ENCODE measurements at places on chromosomes 3 and 15.

DNA sequence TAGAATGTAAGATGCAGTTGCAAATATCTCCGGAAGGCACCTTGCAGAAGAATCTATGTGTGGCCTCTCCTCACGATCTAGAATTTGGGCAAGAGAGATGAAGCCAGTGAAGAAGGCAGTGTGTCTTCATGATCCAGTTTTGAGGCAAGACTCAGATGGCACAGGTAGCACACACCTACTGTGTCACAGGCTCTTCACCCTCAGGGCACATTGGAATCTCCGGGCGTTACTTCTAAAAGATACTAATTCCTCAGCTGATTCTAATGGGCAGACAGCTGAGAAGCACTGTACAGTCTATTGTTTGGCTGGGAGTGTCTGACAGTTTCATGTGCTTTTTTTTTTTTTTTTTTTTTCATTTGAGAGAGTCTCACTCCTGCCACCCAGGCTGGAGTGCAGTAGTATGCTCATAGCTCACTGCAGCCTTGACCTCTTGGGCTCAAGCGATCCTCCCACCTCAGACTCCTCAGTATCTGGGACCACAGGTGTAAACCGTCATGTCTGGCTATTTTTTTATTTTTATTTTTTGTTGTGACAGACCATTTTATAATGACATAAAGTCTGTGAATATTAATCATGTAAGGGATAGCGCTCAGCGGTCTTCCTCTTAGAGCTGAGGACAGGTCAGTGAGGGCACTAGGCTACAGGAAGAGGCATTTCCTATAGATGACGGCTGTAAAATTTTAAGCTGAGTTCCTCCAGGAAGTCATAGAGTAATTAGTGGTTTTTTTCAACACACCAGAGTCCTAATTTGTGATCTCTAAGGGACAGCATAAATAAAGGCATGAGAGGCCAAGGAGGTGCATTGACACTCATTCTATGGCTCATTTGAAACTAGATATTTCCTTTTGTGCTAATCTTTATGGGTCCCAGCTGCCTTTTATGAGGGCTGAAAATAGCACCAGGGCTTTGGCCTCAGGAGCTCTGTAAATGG lies 4.0 kb downstream of the C3orf52 start:
- no peak for DNase-seq

GRCh38 chr15:52143873-52144272 lies 31.3 kb upstream of the BCL2L10 start:
- peak; percentile 98 for DNase-seq

- DNase-seq: no peak
Measured at GRCh38 chr3:58622436-58622835, 44.1 kb downstream of the FAM3D start.

- DNase-seq: peak; percentile 55
Measured at GRCh38 chr3:195003006-195003892, 267.7 kb downstream of the XXYLT1 start.

DNA sequence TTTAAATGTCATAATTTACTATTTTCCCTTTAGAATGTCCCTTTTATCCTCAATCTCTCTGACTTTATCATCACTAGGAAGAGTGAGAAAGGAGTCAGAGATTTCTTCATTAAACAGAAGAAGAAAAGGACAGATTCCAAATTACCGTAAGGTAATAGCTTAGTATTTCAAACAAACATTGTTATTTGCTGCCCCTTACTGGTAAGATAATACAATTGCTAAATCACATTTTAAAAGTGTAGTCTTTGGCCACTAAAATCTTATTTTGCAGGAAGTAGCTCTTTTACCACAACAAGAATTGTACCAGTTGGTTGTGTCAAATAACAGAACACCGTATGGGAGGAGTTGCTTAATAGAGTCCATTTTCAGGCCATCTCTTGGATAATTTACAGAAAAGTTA lies 53.7 kb downstream of the CGGBP1 start:
- DNase-seq: peak; percentile 34

DNA sequence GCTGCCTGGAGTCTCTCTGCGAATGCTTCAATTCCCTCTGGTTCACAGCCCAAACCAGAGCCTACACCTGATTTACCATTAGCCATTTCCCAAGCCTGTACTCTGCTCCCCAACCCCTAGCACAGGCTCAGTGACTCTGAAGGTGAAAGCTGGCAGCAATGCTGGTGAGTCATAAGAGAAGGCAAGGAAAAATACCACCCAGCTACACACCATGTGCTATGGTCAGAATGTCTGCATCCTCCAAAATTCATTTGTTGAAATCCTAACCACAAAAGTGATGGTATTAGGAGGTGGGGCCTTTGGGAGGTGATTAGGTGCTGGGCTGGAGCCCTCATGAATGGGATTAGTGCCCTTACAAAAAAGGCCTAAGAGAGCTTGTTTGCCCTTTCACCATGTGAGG lies 117.1 kb upstream of the TJP1 start:
- peak; percentile 37 for DNase-seq

DNA sequence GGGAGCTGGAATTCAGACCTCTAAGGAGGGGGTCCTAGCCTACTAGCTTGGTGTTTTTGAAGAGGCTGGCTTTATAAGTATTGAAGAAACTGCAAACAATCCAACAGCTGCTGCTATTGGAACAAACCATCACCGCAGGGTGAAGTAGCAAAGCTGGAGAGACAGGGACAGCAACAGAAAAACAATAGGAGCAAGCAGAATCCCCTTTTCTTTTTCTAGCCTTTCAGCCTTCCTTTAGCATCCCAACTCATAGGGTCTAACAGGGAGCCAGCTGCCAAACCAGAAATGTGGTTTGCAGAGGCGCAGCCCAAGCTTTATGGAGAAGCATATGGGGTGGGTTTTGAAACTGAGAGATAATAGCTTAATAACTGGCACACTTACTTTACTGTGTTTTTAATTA lies 106.2 kb upstream of the CHMP2B start:
- DNase-seq: no peak

GRCh38 chr3:107128946-107129345 lies 248.3 kb upstream of the CCDC54 start:
- DNase-seq: no peak

DNA sequence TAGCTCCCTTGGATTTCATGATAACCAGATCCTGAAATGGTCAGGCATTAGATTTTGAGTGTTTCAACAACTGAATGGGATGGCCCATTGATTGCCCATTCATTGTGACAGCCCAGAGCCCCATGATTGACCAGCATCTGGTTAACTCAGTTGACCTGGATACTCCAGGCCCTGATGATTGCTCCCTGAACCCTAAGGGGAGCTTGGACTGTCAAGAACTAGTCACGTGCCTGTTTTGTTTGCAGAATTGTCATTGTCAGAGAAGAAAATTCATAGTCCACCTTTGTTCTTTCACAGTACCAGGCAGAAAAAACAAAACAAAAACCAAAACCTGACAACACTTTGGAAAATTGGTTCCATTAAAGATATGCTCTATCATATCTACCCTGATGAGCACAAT lies 241.3 kb upstream of the ONECUT1 start:
- DNase-seq: no peak

DNA sequence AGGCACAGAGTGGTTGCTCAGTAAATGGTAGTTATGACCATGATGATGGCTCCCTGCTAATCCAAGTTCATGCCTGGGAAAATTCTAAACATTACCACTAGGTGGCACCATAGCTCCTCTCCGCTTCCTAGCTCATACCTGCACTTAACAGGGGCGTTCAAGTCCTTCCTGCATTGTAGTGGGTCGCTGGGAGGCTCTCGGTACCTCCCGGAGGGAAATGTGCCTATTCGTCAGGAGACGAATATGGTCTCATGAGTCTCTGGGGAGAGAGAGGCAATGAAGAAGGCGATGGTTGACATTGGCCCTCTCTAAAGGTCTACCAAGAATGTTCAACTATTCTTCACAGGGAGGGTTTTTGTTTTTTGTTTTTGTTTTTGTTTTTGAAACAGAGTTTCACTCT lies 10.9 kb downstream of the MESP1 start:
- DNase-seq: peak; percentile 69

- peak; percentile 88 for DNase-seq
Measured at GRCh38 chr3:24365168-24365567, 129.5 kb downstream of the THRB start.

- DNase-seq: no peak
Measured at GRCh38 chr3:105157766-105158085, 209.0 kb upstream of the ALCAM start.

- peak; percentile 8 for DNase-seq
Measured at GRCh38 chr3:47193871-47194859, 30.3 kb upstream of the SETD2 start.

DNA sequence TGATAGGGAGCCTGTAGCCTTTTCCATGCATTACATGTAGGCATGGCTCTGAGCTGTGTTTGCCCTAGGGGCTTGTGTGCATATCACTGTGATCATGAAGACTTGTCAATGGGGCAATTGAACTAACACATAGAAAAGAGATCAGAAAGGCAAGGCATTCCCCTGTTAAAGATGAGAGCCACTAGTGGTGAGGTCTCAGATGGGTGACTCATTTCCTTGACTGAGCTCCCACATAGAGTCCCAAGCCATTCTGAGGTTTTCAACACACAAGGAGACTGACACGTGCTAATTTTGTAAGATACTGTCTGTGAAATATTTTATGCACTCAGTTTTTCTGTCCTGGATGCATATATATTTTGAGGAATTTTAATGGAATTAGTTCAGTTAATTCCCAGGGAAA lies 53.8 kb downstream of the SAMMSON start:
- DNase-seq: peak; percentile 60

GRCh38 chr3:29531644-29532043 lies 250.8 kb downstream of the RBMS3 start:
- no peak for DNase-seq

DNA sequence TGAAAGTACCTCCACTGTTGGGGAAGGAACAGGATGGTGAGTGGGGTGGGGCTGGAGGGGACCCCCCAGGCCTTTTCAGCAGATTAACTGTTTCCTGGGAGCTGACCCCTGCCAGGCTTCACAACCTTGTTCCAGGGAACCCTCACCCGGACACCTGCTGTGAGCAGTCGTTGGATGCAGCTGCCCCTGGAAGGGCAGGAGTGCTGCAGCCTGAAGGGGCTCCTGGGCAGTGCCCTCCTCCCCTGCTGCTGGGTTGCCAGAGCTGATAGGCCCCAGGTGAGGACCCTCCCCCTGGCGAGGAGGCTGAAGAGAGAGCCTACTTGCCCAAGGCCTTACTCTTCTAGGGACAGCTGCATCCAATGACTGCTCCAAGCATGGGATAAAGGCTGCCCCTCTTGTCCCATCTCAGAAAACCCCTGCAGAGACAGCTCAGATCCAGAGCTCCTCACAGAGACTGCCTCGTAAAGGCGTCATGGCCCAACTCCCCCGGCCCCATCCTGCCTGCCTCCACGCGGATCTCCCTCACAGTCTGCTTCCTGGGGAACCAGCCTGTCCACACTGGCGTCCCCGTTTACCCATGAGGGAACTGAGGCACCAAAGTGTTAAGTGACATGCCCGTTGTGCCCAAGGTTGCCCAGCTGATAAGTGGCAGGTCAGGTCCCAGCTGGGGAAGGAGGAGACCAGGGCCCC lies 193.4 kb upstream of the LINGO1 start:
- DNase-seq: no peak

GRCh38 chr3:170804078-170804477 lies 65.9 kb downstream of the RPL22L1 start:
- no peak for DNase-seq

DNA sequence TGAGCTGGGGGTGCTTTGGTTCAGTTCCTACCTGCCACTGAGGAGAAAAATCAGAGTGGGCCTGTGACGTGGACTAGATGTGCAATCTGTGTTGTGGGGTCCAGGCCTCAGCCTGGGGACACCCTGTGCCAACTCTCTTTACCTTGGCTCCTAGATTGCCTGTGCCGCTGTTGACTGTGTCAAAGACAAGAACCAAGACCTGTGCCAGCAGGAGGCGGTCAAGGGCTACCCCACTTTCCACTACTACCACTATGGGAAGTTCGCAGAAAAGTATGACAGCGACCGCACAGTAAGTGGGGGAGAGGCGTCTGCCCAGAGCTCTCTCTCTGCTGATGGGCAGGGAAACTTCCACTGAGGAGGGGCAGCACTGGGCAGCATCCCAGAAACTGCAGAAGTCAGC lies 40.6 kb upstream of the SEC22A start:
- DNase-seq: no peak

- no peak for DNase-seq
Measured at GRCh38 chr3:53250453-53250852, 5.4 kb downstream of the TKT start.

DNA sequence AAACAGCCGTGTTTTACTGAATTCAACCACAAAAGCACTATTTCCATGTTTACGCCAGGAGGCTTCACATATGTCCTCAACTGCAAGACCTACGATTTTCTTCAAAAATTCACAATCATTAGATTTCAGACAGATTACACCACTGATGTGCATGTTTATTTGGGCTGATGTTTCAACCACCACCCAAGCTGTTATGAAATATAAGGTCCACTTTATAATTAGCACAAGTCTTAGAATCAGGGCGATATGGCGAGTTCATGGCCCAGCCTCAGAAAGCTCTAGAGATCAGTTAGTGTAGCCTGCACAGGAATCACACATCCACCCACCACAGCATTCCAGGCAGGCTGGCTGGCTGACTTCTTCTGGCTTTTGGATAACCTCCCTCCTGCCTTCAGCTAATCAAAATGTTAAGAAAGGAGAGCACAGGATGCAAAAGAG lies 15.4 kb downstream of the SH3BP5 start:
- DNase-seq: peak; percentile 72

- DNase-seq: peak; percentile 78
Measured at GRCh38 chr3:38029400-38030125, at the start of gene PLCD1. Gene PLCD1 (minus strand): TSS chr3:38029642. CDS start chr3:38029539, 103 bp downstream.

DNA sequence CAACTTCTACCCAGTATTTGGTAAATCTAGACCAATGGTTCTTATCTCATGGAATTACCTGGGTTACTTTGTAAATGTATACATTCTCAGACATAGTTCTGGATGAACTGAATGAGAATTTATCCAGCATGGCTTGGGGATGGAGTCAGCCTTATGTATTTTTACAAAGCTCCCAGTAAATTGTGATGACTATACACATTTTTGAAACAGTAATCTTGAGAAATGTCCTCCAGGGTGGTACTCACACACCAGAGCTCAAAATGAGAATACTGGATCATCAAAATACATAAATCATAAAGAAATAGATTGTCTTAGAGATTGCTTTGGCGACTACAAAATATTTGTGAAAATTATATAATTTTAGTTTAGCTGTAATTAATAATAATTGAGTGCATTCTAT lies 722.1 kb upstream of the DPPA4 start:
- no peak for DNase-seq

GRCh38 chr15:81254277-81254915 lies 57.7 kb downstream of the IL16 start:
- no peak for DNase-seq

- no peak for DNase-seq
Measured at GRCh38 chr3:13258280-13258679, 161.8 kb downstream of the NUP210 start.

GRCh38 chr3:82743196-82743595 lies 981.8 kb upstream of the GBE1 start:
- DNase-seq: no peak
